ENCODE measurements at places on chromosomes 3 and 15.

DNA sequence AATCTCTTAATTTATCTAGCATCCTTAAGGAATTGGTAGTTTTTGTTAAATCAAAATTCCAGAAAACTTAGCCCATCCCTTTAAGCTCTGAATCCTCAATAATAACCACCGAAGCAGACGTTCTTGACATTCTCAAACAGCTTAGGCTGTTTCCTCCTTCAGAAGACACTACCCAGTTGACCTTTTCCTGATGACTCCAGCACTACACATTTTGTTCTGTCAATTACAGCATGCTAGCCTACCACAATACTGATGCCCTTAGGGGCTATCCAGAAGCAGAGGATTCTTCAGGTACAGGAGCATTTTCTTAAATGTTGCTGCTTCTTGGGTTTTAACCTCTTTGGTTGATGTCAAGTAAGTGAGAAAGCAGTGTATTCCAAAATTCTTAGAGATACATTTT, 33.4 kb downstream of the ETV5 start:
- no peak for DNase-seq

GRCh38 chr15:50064673-50065072, 54.4 kb downstream of the ATP8B4 start:
- no peak for DNase-seq

- DNase-seq, result no peak
Observed at GRCh38 chr3:54123003-54123775, 837 bp downstream of the CACNA2D3 start.

DNA sequence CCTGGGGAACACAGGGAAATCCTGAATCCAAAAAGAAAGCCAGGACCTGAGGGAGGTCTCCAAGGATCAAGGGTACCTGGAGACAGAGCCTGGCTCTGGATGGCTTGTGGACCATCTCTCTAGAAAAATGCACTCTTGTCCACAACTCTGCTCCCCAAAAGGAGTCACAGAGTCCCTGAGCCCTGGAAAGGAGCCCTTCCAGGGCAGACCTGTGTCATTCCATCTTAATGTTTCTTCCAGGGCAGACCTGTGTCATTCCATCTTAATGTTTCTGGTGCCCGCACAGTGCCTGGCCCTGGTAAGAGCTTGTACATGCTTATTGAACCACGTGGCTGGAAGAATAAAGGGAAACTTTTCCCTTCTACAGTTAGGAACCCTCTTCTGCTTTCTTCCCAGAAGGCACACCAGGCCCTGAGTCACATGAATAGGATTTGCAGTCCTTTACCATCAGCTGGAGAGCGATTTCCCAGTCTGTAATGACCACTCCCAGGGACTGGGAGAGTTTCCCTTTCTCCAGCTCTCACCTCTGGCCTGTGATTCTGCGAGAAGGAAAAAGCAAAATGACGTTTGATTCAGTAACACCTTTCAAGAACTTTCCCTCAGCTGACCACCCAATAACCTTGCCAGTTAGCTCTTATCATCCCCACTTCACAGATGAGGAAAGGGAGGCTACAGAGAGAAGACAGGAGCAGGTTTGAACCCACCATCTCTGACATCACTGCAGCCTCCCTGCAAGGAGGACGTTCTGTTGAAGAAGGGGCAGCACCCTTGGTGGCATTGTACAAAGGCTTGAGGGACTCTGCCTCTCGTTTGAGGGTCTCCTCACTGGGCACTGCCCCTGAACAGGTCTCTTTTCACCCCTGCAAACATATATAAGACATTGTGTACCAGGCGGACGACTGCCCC, 35.8 kb upstream of the SLCO2A1 start:
- DNase-seq, result no peak

GRCh38 chr15:101018016-101018415, 98.9 kb downstream of the LRRK1 start:
- no peak for DNase-seq

- no peak for DNase-seq
Observed at GRCh38 chr15:58865425-58865880, 68.0 kb downstream of the SLTM start.

DNA sequence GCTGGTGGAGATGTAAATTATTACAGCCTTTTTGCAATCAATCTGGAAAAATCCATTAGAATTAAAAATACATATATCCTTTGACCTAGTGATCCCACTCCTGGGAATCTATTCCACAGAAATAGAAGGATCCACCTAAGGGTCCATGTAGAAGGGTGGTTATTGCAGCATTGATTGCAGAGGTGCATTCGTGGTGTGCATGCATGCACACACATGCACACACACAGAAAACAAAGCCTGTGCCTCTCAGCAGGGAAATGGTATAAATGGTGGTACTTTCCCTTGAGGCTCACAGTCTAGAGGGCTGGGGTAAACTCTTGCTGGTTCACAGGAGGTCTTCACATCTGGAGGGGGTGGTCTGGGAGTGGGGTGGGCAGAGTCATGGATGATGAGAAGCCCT, 19.4 kb upstream of the ADPGK start:
- no peak for DNase-seq

GRCh38 chr3:156509189-156510174, 45.4 kb downstream of the SSR3 start:
- DNase-seq, result peak; percentile 18

GRCh38 chr3:171774521-171774920, 35.8 kb downstream of the PLD1 start:
- DNase-seq, result no peak

- DNase-seq, result no peak
Observed at GRCh38 chr15:39657668-39658067, 76.8 kb downstream of the THBS1 start.

DNA sequence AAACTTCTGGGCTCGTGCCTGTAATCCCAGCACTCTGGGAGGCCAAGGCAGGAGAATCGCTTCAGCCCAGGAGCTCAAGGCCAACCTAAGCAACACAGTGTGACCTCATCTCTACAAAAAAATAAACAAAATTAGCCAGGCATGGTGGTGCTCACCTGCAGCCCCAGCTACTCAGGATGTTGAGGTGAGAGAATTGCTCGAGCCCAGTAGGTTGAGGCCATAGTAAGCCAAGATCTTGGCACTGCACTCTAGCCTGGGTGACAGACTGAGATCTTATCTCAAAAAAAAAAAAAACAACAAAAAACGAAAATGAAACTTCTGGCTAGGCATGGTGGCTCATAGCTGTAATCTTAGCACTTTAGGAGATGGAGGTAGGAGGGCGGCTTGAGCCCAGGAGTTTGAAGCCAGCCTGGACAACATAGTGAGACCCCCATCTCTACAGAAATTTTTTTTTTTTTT, 53.7 kb downstream of the PIK3CB start:
- no peak for DNase-seq

- DNase-seq, result no peak
Observed at GRCh38 chr3:67723863-67724262, 69.5 kb upstream of the SUCLG2 start.

DNA sequence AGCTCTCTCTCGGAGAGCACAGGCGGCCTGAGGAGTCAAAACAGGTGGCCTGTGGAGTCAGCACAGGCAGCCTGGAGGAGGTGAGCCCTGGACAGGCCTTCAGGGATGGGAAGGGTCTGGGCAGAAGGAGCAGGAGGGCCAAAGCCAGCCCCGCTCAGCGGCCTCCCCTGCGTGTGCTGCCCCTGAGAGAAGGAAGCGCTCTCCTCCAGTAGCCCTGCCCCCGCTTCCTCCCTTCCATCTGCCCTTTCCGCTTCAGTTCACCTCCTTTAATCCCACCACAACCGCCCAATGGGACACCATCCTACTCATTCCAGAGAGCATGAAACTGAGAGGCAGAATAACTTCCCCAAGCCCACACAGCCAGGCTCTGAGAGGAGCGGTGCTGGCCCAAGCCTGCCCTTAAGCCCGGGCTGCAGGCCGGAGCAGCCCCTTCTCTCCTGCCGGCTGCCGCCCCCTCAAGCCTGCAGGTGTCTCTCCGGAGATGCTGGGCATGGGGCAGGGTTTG, 3.2 kb upstream of the NR2E3 start:
- no peak for DNase-seq

GRCh38 chr3:14252321-14253021, 73.9 kb downstream of the LSM3 start:
- no peak for DNase-seq

DNA sequence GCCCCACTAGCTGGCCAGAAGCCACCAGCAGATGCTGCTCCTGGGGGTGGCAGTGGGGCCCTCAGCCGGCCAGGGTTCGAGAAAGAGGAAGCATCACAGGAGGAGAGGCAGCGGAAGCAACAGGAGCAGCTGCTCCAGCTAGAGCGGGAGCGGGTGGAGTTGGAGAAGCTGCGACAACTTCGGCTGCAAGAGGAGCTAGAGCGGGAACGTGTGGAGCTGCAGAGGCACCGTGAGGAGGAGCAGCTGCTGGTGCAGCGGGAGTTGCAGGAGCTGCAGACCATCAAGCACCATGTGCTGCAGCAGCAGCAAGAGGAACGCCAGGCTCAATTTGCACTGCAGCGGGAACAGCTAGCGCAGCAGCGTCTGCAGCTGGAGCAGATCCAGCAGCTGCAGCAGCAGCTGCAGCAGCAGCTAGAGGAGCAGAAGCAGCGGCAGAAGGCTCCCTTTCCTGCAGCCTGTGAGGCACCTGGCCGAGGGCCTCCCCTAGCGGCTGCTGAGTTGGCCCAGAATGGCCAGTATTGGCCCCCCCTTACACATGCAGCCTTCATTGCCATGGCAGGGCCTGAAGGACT, 17.5 kb upstream of the APEH start:
- DNase-seq, result no peak

DNA sequence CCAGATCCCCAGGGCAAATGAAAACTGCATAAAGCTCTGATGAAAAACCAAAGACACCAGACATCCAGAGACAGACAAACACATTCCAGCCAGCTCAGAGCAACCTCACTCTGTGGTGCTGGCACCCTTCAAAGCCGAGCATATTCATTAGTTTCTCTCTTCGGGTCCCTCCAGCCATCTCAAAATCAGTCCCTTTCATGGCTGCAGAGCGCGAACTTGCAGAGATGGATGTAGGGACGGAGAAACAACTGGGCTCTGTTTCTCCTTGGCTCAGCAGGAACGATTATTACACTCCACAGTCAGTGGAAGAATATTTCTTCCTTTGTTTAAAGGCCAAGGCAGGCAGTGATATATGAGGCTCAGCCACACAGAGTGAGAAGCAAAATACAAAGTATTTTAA, 50.4 kb upstream of the SYN2 start:
- no peak for DNase-seq

GRCh38 chr15:39367596-39367995, 213.3 kb upstream of the THBS1 start:
- DNase-seq, result no peak

DNA sequence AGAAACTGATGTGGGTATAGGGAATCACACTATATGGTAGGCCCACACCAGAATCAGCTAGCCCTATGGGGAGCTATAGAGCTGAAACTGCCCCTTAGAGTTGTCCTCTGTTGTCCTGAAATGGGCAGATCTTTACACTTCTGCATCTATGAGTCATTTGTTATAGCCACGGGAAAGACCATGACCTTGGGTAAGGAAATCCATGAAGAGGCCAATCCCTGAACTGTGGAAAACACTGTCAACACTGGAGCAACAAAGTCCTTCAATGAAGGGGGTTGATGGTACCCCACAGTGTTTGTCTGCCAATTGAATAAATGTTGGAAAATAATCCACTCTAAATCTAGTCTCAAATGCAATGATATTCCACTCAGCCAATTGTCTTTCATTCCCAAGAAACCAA, 5.2 kb upstream of the CD200R1 start:
- no peak for DNase-seq

- no peak for DNase-seq
Observed at GRCh38 chr15:91853948-91854638, 585 bp downstream of the SLCO3A1 start.

DNA sequence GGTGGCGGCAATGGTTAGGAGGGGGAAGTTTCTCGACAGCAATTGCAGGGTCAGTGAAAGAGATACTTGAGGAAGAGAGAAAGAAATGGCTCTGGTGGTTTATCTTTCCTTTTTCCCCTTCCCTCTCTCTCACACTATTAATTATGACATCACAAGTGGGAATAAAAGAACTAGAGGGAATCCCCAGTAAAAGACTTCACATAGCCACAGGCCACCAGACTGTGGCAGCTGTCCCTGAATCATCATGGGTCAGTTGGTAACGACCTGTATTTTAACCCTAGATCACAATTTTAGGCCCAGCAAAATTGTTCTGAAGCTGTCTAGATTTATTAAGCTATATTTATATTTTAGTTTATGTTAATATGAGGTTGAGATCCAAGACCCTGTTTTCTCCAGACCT, 40.3 kb downstream of the MBNL1 start:
- DNase-seq, result no peak

GRCh38 chr3:171804618-171805389, 5.5 kb downstream of the PLD1 start:
- no peak for DNase-seq

DNA sequence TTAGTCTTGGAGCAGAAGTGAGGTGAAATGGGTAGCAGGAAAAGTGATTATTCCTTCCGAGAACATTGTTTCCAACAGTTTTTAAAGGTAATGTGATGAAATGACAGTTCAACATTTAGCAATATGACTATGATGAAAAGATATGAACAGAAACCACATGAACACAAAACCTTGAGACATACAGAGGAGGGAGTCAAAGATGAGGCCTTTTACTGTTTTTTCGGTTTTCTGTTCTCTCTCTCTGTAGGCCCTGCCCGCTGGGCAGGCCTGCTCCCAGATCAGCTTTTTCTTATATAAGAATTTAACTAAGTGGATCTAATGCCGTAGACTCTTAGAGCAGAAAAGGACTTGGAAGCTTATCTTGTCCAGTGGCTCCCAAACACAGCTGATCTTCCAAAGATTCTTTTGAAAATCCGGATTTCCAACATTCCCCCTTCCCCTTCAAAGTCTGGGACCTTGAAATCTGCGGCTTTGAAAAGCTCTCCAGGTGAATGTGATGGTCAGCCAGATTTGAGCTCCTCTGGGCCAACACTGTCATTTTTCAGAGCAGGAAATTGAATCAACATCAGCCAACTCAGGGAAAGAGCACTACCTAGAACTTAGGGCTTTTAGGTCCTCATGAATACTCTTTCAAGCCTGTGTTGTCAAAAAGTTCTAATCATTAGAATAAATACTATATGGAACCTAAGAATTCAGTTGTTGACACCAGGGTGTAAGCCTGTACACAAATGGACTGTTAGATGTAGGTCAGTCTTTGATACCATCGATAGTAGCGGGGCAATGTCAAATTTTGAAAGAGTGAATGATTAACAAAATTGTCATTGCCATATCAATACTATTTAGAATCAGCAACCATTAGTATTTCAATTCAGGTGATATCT, 372.7 kb downstream of the SHQ1 start:
- no peak for DNase-seq

DNA sequence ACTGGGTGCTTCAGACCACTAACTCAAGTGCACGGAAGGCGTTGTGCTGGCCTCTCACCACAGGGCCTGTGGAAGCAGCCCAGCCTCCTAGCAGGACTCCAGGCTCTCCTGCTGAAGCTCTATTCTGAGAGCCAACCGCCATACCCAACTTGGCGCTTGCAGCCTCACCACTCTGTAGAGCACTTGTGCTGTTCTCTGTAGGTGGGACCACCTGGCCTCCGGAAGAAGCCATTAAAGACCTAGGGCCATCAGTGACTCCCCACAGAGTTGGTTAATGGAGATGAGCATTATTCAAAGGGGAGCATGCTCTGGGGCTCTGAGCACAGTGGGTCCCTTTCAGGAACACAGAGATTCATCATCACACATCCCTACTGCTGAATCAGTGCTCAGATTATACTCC, 50.9 kb downstream of the C3orf85 start:
- DNase-seq, result peak; percentile 11

- DNase-seq, result no peak
Observed at GRCh38 chr15:69606921-69607500, 154.4 kb downstream of the RPLP1 start.

- DNase-seq, result no peak
Observed at GRCh38 chr3:111714305-111714704, 119.2 kb upstream of the ZBED2 start.

GRCh38 chr15:39680868-39681267, 100.0 kb downstream of the THBS1 start:
- no peak for DNase-seq

Data from iPS DF 6.9 (cell line).